ENCODE measurements at places on chromosomes 2 and 18.
A peak's percentile ranks its signal among the peaks of the same experiment; 100 is the strongest.

DNA sequence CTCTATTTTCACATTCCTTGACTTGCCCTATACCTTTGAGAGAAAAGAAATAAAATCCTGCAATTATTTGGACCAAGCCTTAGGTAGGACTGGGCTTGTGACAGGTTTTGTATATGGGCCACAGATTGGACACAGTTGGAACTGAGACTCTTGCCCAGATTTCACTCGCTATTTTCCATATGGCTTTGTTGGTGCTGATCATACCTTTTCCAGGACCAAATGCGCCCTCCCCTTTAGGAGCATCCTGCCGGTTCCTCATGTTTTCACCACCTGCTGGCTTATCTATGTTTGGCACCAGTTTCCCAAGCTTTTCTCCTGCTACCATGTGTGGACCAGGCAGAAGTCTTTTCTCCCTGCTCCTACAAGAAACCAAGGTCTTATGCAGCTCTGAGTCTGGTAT is 494.9 kb downstream of the EPHA4 start:
- DNase-seq = no peak

DNA sequence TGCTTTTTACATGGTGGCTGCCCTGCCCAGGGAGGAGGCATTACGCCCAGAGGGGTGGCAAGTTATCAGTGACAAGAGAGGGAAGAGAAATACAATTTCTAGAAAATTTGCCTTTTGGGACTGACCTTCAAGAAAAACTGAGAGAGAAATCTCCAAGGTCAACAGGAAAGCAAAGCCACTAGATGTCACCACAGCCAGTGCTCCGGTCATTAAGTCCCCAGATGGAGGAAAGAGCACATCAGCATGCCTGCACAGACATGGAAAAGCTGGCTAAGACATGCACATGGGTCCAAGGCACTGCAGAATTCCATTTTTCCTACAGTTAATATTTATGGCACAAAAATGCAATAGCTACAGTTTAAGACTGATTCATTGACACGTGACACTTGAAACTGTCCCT is 21.0 kb downstream of the FHL2 start:
- DNase-seq = no peak

GRCh38 chr2:98446850-98447249 is 2.2 kb downstream of the INPP4A start:
- DNase-seq = no peak

- no peak for DNase-seq
Measured at GRCh38 chr2:192729369-192729768, 534.6 kb upstream of the TMEFF2 start.

DNA sequence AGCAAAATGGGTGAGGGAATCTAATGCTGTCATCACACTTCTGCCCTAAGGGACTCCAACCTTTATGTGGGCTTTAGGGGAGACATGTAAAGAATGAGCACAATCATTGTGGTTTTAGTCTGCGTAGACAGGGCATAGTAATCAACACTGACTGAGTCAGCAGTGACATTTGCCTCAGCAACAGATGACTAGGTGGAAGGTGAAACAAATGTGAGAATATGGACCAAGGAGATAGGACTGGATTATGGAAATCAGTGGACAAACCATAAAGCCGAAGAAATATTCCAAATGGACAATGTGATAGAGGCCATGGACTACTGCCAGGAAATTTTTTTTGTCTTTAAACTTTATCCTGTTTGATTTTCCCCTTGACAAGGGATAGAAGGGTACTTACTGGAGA is 83.9 kb downstream of the PDK1 start:
- DNase-seq = peak; percentile 43

DNA sequence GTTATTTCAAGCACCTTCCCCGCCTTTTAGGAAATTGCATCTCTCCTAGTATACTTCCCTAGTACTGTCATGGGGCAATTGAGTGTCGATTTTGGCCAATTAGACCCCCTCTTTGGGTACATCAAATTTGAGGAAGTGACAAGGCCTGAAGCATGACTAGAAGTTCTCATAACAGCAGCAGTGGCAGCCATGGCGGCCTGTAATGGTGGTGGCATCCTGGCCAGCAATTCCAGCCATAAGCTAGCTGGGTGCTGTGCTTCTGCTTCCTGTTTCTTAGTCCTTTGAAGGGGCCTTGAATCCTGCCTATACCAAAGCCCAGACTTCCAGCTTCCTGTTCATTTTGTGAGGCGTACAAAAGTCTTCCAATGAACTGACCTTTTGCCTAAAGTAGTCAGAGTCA is 523.1 kb downstream of the PLCL1 start:
- DNase-seq = no peak

GRCh38 chr18:46037512-46038305 is 34.4 kb downstream of the PSTPIP2 start:
- no peak for DNase-seq
